ENCODE measurements at places on chromosomes 4 and X.

DNA sequence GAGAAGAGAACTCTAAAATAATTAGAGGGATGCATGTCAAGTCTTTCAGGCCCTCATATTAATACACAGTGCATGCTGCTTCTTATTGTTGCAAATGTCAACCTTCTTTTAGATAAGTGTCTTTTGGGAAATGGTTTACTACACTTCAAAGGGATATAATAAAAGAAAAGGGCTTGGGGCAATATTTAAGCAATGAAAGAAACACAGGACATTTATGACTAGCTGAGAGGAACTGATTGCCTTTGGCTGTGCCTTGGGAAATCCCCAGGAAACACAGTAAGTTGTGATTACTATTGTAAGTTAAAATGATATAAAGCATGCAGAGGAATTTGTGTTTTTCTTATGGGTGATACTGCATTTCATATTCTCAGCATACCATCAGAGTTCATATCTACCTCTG, 1036.2 kb upstream of the GRID2 start:
- no peak for DNase-seq

- no peak for DNase-seq
Measured at GRCh38 chr4:18442957-18443356, 421.4 kb upstream of the LCORL start.

- DNase-seq = no peak
Measured at GRCh38 chrX:110123331-110123782, 120.4 kb downstream of the TMEM164 start.

- no peak for DNase-seq
Measured at GRCh38 chr4:122453384-122453995, 3.0 kb downstream of the IL2 start.

DNA sequence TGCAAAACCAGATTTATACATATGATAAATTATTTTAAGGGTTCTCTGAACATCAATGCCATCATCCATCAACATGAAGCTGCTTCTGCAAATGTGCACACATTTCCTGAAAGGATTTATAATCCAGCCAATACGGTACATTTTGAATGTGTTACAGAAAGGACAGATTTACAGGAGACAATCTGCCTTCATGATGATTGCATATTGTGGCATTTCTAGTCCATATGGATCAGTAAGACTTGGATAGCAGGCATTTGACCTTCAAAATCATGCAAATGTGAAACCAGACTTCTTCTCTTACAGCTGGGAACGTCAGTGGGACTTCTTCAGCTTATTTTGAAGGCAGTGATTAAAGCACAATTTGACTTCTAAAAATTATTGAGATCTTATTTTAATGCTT, 217.3 kb upstream of the GK2 start:
- DNase-seq = no peak

- DNase-seq = no peak
Measured at GRCh38 chrX:34382416-34382815, 250.3 kb upstream of the FAM47A start.

- no peak for DNase-seq
Measured at GRCh38 chrX:126489116-126489695, 63.4 kb downstream of the DCAF12L1 start.

DNA sequence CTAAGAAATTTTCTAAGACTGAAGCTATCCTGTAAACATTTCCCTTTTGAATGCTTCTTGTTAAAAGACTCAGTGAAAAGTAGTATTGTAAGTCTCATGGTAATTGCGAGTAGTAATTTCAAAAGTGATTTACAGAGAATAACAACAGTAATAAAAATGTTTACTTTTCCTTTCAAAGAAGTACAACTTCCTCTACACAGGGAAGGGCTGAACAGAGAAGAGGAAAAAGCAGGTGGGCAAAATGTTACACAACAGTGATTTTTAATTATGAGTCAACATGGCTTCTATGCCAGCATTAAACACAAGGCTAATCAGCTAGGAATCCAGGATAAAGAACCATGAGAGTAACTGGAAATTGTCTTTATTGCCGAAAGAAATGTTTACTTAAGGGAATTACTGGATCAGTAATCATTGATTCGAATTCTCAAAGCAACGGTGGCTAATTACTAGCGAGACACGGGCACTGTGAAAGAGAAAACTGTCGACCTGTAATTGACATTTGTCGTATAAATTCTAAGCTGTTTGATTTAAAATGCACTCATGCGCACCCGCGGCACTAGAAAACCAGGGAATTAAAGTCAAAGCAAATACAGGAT, 15.4 kb downstream of the UTP3 start:
- no peak for DNase-seq

DNA sequence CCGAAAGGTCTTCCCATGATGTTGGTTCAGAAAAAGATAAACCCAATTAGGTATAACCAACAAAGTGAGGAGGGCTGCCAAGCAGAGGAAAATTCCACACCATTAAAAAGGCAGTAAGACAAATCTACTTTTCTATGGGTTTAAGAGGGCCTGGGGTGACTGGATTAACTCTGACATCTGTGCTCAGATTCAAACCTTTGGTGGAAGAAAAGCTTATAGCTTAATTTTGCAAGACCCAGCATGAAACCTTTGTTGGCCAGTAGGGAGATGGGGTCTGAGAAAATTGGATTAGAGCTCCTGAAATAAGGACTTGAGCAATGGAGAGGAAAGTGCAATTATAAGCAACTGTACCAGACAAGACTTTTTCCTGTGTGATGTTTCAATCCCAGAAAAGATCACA, 104.2 kb downstream of the KDR start:
- DNase-seq = no peak

DNA sequence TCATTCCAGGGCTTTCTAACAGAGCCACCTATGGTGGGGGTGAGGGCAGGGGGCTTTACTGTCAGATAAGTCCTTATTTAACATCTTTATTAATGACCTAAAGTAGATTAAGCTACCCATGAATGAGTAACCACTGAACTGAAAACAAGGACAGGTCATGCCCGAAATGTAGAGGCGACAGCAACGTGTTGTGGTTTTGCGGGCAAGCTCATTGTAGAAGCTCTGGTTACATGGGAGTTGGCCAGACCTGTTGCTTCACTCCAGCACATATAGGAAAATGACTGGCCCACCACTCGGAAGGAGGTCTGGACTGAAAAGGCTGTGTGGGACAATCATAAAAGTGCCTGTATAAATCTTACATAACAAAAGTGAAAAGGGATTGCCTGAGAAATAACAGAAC, 109.6 kb upstream of the NDP start:
- DNase-seq = no peak

GRCh38 chr4:90121676-90122354, 5.4 kb upstream of the CCSER1 start:
- no peak for DNase-seq

DNA sequence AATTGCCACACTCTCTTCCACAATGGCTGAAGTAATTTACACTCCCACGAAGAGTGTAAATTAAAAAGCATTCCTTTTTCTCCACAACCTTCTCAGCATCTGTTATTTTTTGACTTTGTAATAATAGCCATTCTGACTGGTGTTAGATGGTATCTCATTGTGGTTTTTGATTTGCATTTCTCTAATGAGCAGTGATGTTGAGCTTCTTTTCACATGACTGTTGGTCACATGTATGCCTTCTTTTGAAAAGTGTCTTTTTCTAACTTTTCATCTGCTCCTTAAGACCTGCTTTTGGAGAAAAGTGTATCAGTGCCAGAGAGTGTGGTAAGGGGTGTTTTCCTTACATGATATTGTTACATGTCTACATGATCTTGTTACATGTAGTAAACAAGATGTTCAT, 25.7 kb downstream of the GUCY1A1 start:
- DNase-seq = no peak

DNA sequence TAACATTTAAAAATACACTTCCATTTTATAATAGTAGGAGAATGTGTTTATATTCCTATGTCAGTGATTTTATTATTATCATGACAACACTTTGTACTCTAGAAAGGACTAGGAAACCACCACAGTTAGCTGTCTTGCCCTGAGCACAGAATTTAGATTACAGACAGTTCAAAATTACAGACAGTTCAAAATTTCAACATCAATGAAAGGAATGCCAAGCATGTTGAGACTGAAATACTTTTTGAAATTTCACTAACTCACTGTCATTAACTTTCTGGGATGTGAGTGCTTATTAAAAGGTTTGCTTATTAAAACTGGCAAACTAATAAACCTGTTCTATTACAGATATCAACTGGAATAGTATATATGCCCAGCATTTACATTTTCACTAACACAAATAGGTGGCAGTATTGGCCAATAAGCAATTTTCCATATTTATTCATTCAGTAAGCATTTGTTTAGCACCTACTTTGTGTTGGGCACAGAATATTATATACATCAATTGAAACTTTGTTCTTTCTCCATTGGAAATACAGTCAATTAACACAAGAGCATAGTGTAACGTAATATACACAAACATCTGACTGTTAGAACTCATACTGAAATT, 179.4 kb downstream of the FBXW7 start:
- DNase-seq = no peak

DNA sequence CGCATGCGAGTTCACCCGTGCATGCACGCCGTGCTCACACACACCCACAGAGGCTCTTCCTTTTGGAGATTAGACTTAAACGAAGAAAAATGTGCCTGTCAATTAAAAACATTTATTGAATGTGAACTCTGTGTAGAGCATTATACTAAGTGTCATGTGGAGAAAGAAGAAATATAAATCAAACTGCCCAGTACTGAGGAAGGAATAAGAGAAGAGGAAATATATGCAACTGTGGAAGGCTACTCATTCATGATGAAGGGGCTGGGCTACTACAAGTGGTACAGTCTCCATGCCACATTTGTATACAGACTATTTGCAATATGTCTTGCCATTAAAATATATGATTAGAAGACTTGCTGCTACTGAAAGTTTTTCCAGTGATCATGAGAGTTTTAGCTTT, 714.7 kb downstream of the DMD start:
- DNase-seq = no peak

DNA sequence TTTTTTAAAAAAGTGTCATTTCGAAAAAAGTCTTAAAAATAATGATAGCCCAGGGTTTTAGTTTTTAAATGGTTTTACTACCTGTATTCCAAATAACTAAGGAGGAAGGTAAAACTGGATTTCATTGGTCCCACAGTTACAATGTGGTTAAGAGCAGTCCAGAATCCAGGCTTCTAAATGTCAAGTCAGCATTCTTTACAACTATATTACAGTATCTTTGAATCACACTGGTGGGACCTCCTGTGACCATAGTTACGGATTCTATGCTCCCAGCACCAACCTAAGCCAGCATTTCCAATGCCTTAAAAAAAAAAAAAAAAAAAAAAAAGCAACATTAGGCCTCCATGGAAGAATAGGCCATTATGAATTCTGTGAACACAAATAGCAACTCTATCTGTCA, 6.2 kb downstream of the TIGD4 start:
- no peak for DNase-seq

DNA sequence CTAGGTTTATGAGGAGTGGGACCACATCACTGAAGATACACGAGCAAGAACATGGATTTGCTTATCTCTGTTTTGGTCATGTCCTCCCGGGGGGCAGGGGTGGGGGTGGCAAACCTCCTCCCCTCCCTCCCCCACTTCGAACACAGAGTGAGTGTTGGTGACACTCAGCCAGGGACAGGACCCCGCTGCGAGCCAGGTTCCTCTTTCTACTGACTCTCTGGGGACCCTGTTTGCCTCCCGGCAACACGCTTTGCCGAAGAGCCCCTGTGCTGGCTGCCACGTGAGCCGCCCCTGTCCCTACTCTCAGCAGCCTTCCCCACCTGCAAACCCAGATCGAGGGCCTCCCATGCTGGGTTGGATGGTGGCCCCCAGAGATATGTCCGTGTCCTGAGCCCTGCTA, 34.7 kb downstream of the P2RY8 start:
- no peak for DNase-seq

DNA sequence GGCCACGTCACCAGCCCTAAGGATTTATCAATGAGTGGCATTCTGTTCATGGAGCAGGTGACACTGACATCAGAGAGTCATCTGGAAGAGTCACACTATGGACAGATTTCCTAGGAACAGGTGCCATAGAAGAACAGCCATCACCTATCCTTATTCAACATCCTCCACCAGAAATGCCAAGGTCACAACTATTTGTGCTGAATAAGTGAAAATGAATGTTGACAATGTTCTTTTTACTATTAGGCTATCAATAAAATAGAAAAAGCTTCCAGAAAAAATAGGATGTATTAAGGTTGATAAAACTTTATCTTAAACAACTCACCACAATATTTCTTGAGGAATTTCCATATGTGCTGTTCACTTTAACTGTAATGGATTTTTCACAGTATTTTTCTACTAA, 62.9 kb downstream of the HAUS3 start:
- DNase-seq = no peak

- no peak for DNase-seq
Measured at GRCh38 chrX:124534536-124534935, 188.2 kb downstream of the SH2D1A start.

GRCh38 chrX:119573222-119573621, 1.1 kb upstream of the UBE2A start:
- DNase-seq = no peak

DNA sequence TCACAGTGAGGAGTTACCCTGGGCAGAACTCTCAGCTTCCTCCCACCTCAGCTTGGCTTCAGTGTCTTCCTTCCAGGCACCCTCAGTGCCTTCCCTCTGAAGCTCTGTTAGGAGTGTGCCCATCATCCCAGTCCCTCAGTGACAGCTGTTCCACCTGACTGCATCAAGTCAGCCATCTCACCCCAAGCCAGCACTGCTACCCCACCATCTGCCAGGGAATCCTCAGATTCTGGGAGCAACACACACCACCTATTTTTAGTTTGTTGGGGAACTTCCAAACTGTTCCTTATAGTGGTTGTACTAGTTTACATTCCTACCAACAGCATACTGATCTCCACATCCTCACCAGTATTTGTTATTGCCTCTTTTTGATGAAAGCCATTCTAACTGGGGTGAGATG, 182.9 kb downstream of the RELL1 start:
- no peak for DNase-seq

DNA sequence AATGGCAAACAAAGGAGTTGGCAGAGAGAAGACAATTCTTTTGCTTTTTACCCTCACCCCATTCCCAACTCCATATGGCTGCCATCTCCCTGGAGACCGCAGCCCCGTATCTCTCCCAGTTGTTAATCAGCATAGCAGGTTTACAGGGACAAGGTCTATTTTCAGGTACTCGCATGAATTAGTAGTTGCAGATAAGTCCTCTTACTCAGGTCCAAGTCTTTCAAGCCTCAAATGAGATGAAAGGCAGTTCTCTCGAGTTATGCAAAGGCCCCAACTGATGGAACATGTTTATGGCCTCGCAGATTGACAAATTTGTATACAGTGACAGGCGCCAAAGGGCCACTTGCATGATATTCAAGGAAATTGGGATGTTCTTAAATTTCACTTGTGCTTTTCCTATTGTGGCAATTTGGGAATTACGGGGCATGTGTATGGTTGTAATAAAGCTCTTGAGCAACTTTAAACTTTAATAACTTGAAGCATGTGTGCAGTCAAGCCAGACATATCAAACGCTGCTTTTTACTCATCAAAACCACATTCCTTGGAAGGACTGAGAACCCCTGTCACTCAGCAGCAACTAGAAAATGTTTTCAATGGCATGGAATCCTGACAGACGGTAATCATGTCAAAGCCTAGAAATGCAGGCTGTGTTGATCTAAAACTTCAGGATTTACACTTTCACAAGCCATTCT, 45.1 kb downstream of the KDR start:
- no peak for DNase-seq

GRCh38 chrX:28246675-28247074, 265.4 kb upstream of the DCAF8L1 start:
- no peak for DNase-seq
